Stimulated activated CD4-positive, alpha-beta T cell treated with anti-CD3 and anti-CD28 coated beads, Interleukin-4, amount 100 ng/mL, for 48 hours (primary cell): ENCODE measurements at places on chromosomes 4 and X.

- no peak for DNase-seq
Measured at GRCh38 chr4:126448086-126448845, 1133.5 kb downstream of the FAT4 start.

- no peak for DNase-seq
Measured at GRCh38 chr4:15563871-15564270, 91.3 kb downstream of the FBXL5 start.

DNA sequence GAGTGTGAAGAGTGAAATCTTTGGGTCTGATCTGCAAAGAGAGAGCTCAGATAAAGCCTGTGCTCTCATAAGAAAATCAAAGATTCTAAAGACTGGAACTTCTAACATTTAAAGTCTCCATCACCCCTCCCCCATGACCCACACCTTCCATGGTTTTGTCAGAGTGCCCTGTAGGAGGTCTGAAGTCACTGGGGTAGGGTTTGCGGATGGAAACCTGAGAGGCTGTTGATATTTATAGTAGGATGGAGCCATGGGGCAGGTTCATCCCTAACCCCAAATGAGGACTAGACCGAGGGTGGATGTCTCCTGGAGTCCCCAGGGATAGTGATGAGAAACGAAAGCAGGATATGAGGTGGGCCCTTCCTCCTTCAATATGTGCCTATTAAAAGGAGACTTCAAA lies 28.4 kb upstream of the NLGN4X start:
- DNase-seq: no peak

- no peak for DNase-seq
Measured at GRCh38 chr4:114368751-114369150, 229.9 kb upstream of the UGT8 start.

- DNase-seq: peak; percentile 12
Measured at GRCh38 chr4:153222707-153223426, 18.6 kb downstream of the TRIM2 start.

DNA sequence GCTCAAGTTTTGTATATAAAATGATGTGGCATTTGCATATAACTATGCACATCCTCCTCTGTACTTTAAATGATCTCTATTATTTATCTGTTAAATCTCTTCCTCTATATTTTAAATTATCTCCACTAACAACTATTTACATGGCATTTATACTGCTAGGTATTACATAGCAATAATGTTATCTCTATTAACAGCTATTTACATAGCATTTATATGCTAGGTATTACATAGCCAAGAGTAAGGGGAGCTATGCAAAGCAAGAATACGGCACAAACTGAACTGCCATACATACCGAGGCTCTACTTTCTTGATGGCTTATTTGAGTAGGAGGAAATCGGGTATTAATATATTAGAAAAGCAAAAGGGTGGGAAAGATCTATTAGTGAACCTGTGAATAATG lies 12.7 kb downstream of the RPS6KA6 start:
- DNase-seq: no peak

DNA sequence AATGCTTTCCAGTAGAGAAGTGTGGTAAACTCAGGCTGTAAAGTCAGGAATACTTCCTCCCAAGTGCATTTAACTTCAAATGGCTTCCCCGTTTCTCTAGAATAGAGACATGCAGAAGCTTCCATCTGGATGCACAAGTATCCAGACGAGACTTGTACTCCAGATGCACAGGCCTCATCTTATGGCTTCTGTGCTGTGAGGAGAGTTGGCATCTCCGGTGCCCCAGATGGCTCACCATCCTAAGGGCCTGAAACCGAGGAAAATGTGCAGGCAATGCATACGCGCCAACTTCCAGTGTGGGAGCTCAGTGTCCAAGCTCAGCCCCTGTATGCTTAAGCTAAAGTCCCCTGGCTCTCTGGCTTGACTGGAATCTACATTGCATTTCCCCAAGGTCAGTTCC lies 184.0 kb upstream of the TBL1X start:
- no peak for DNase-seq

DNA sequence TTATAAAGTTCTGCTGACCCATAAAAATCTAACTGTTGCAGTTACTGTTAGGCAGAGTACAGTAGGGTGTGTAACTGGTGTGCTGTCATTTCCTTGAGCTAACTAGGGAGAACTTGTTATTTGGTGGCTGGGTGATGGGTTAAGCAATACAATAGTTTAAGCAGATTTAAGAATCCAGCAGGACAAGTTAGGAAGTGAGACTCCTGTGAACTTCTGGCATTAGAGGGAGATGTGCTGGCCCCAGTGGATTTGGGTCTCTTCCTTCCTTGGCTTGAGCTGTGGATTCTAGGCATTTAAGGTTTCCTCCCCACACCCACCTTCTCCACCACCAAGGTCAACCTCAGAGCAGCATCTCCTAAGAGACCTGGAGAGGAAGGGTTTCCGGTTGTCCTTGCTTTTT lies 70.5 kb downstream of the CLCN5 start:
- DNase-seq: no peak

GRCh38 chr4:179145746-179146525 lies 1703.7 kb upstream of the AGA start:
- no peak for DNase-seq

DNA sequence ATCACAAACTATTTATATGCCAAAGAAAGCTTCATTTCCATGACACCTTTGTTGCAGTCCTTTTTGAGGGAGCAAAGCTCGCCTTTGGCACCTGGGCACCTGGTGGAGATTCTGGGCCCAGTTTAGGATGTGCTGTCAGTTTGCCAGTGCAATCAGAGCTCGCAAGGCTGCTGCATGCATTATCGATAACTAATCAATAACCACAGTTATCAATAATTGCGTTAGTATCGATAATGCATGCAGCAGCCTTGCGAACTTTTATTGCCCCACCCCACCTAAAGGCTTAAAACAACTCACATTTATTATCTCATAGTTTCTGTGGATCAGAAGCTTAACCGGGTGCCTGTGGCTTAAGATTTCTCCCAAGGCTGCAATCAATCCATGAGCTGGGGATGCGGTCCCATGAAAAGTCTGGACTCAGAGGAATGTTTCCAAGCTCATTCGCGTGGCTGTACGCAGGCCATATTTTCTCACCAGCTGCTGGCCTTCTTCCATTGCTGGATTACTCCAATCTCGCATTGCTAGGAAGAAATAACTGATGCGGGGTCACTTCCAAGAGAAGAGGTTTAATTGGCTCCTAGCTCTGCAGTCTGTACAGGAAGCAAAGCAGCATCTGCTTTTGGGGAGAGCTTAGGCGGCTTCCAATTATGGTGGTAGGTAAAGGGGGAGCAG lies 6.2 kb upstream of the AFAP1 start:
- DNase-seq: no peak

GRCh38 chr4:55993994-55994663 lies 45.4 kb downstream of the CEP135 start:
- no peak for DNase-seq

DNA sequence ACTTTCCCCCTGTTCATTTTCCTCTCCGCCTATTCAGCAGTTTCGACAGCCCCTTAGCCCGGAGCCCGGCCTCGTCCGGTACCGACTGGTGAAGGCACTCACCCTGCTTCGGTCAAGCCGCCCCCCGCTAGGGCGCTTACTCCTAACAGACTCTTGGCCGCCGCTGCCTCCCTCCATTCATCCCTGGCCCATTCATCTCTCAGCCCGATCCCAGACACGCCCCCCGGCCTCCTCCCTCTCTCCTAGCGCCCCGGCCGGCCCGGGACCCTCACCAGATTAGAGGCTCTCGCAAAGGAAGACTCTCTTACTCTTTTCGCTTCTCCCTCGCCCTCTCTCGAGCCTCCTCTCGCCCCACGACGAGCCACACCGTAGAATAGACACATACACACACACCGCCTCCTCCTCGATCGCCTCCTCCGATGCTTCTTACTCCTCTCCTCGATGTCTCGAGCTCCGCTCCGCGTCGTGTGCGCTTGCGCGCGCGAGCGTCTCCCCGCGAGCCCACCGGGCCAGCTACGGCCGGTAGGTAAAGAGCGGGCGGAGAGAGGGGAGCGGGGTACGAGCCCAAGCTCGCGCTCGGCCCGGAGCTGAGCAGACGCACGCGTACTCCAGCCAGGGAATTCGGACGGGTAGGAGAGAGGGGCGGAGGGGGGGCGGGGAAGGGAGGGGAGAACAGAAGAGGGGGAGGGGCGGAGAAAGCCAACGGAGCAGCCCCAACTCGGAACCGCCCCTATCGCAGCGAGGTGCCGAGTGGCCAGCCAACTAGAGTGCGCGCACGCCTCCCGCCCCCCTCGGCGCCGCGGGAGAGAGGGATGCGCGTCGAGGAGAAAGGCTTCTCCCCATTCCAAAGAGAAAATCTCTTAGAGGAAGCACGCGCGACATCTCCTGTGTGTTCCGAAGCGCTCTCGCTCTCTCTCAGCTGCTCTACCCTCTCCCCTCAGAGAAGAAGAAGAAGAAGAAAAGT lies at the start of gene WNK3:
WNK3 (minus strand) TSS at position 633 of the 964 bp plus-strand sequence.
- DNase-seq: peak; percentile 30

GRCh38 chrX:39854772-39855747 lies 242.7 kb downstream of the BCOR start:
- DNase-seq: peak; percentile 38

DNA sequence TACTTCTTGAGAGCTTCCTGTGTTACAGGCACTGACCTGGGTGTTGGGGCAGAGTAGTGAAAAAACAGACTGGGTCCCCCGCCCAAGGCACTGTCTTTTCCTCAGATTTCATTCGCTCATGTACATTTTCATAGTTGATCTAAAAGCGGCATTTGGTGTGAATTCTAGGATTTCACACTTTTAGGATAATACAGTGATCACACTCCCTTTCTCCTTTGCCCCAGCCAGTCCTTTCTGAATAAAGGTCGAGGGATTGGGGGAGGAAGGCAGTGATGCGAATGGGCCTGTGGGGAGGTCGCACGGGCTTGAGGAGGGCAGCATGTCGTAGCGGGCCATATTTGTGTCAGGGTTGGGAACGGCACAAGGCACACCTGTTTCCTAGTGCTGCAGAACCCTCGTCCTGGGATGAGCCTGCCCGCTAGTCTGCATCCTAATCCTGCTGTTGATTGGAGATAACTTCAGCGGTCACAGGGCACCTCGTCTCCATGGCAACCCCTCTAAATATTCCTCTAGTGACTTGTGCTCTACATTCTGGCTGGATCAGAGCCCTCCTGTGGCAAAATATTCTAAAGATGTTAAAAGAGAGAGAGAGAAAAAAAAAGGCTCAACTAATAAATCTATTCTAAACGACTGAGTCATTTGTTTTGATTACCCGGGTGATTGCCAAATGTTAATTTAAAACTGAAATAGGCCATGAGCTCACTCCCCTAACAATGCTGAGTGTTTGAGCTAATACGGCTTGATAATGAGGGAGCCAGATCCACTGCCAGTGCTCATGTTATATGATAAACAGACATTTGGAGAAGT lies 21.8 kb downstream of the FHL1 start:
- no peak for DNase-seq

DNA sequence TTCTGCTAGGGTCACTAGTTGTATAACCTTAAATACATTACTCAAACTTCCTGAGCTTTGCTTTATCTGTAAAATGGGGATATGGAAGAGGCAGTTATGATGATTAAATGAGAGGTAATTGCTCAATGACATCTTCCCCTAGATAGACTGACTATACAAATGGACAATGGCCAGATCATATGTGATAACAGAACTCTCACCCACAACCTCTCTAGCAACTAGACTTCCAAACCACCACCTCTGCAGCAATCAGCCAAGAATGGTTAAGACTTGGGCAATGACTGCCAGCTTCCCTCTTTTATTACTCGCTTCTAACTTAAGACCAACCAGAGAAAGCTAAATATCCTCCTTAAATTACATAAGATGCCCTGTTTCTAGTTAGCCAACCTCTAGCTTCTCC lies 2.9 kb upstream of the SEPSECS start:
- no peak for DNase-seq

- DNase-seq: no peak
Measured at GRCh38 chrX:51776851-51777250, 33.6 kb downstream of the GSPT2 start.

DNA sequence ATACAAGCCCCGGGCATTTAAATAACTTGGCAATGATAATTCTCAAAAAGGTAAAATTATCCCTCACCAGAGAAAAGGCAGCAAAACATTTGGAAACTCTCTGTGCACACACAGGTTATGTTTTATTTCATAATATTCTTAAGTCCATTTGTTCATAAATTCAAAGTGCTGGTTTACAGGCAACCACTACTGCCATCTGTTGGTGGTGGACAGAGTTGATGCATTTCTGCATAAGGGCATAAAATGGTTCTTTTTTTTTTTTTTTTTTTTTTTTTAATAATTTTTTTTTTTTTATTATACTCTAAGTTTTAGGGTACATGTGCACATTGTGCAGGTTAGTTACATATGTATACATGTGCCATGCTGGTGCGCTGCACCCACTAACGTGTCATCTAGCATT lies 31.5 kb upstream of the IL21 start:
- peak; percentile 60 for DNase-seq

DNA sequence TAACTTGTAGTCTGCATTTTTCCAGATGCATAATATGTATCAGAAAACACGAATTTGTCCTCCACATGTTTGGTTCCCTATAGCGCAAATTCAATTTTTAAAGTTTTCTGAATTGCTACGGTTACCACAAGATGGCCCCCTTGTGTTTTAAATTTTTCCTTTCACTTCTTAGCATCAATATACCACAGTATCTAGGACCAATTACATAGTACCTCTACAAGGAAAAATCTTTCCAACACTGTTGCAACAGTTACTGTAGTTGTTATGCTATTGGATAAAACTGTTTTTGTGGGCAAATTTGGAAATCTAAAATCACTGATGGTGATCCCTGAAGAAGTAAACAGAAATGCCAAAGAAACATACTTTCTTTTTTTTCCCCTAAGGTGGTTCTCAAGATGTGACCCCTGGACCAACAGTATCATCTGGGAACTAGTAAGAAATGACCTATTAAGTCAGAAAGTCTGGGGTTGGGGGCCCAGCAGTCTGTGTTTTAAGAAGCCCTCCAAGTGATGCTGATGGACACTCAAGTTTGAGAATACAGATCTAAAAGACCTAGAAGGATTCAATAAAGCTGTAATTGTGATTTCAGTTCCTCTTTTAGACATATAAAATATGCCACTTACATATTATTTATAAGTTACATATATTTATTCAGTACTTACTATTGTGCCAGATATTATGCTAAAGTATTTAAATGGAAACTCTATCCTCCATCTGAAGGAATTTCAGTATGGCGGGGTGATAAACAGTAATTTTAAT lies 3.1 kb downstream of the ZGRF1 start:
- DNase-seq: no peak

DNA sequence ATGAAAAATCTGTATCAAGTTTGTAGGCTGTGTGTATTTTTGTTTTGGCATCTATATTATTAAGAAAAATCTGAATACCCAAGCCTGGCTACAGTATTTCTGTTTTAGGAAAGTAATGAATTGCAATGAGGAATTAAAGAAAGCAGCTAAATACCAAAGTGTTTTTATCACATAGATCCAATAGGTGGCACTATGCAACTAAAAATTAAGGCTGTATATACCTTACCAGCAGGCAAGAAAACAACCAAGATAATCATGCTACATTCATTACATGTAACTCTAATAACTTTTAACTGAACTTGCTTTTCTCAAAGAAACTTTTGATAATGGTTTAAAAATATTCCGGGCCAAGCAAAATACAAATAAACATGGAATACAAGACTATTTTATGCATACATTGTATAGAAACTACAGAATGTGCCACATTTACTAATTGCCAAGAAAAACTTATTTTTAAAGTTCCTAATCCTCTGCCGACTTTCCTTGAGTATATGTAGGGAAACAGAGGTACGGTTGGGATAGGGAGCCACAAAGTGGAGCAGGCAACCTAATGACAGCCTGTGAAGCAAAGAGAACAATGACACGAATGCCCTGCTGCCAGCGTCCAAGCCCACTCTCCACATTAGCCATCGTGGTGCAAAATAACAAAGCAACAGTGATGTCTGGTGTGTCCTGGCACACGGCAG lies 63.7 kb downstream of the SEC24D start:
- no peak for DNase-seq
